GM12865 (cell line): ENCODE measurements at places on chromosomes 3 and 15.

DNA sequence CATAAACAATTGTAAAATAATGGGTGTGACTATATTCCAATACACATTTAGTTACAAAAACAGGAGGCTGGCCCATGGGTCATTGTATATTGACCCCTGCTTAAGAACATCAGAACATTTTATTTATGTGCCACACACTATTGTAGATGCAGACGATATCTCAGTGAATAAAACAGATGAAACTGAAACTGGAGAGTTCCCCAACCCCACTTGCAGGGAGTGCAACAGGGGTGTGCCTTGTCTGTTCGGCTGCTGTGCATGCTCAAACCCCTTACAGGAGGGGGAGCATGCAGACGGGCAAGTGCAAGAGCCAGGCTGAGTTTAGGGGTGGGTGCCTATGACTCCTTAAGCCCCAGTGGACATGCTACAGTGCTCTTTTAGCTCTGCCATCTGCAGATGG lies 509.6 kb downstream of the IGSF11 start:
- DNase-seq = peak; percentile 51

- DNase-seq = peak; percentile 72
Observed at GRCh38 chr3:152738656-152739055, 96.3 kb upstream of the P2RY1 start.

GRCh38 chr3:37906734-37907282 lies 45.1 kb downstream of the CTDSPL start:
- peak; percentile 62 for DNase-seq

- no peak for DNase-seq
Observed at GRCh38 chr15:58632789-58633188, 116.7 kb downstream of the ADAM10 start.

DNA sequence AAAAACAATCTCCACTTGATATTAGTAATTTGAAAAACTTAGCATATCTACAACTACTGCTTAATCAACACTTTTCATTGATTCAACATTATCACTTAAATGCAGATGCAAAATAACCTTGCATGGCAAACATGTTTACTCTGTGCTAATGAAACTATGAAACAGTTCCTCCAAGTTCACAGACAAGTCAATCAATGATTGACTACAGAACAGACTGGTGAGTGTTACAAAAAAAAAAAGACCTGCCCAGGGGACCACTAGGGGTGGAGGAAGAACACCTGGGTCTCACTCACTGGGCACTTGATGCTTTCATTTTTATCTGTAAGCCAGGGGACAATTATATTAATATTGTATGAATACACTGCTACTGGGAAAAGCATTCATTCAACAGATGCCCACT lies 4.3 kb upstream of the NR2C2 start:
- DNase-seq = no peak
